ENCODE measurements at places on chromosomes 1 and 21. TPM values are rescaled to one million over a fixed set of nuclear protein-coding genes. Genes with fewer than 3 reads are reported as not detected.

DNA sequence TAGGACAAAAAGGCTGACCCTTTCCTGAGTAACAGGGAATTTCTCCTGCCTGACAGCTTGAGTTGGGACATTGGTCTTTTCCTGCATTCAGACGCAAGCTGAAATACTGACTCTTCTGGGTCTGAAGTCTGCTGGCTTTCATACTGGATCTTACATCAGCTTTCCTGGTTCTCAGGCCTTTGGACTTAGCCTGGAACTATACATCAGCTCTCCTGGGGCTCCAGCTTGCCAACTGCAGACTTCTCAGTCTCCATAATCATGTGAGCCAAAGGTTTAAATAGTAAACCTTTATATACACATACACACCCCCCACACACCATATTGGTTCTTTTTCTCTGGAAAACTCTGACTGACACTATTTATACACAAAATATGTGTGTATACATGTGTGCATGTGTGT is 59.0 kb upstream of the KCND3 start:
- no peak overlapping the region for H3K27ac ChIP-seq
- no peak for DNase-seq
- H3K4me1 ChIP-seq, result no peaks in the 10 kb centered on the region

DNA sequence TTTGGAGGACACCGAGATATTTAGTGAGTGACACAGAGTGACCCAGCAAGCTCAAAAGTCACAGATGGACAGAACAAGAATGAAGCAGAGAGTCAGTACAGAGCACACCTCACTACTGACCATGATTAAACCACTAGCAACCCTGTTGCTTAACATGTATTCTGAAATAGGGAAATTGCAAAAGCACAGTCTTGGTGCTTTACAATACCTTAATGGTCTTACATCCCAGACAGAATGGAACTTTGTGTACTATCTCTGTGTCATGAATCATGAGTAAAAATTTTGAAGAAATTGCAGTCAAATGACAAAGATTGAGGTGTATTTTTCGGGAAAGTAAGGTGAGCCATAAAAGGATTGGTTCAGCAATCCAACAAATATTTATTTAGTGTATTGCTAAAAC is 2.7 kb upstream of the SAMSN1 start:
- H3K27me3 ChIP-seq, result no peaks in the 10 kb centered on the region
- peaks cover 43% of the 10 kb centered on the region for H3K4me1 ChIP-seq
- no peak overlapping the region for H3K4me3 ChIP-seq
- H3K36me3 ChIP-seq, result peaks cover 8% of the 10 kb centered on the region

DNA sequence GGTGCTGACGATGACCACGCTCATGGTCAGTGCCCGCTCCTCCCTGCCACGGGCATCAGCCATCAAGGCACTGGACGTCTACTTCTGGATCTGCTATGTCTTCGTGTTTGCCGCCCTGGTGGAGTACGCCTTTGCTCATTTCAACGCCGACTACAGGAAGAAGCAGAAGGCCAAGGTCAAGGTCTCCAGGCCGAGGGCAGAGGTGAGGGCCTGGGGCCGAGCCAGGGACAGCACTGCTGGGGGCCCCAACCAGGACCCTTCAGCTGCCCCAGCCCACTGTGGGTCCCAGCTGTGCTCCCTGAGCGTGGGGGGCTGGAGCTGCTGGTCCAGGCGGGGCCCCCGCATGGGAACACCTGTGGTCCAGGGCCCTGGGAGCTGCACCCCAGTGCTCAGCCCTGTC is 10.4 kb downstream of the GABRD start:
- H3K27me3 ChIP-seq, result peaks cover 8% of the 10 kb centered on the region
- H3K4me1 ChIP-seq, result peaks cover 8% of the 10 kb centered on the region
- DNase-seq, result no peak
- H3K27ac ChIP-seq, result no peak overlapping the region

- no peaks in the 10 kb centered on the region for H3K4me1 ChIP-seq
- H3K27ac ChIP-seq, result no peak overlapping the region
- DNase-seq, result no peak
- peaks cover 38% of the 10 kb centered on the region for H3K36me3 ChIP-seq
These were observed 29.9 kb upstream of the EPHA8 start for GRCh38 chr1:22533244-22533895.

DNA sequence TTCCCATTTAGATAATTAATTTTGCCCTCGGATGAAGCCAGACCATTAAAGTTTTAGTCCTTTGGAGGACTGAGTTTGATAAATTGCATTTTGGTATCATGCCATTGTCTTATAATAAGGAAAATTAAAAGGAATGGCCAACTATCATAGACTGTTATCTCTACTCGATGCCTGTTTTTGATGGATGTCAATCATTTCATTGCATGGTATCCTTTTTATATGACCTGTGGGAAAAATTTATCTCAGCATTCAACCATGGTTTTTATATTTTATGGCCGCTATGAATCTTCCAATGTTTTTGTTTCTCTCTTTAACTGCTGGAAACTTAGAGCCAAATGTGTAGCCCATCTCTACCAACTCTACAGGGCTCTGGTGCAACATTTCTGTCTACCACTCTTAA is 9.9 kb upstream of the CCT8 start:
- H3K4me3 ChIP-seq, result no peak overlapping the region
- H3K4me1 ChIP-seq, result peaks cover 31% of the 10 kb centered on the region
- DNase-seq, result no peak
- no peak overlapping the region for H3K27ac ChIP-seq
- H3K36me3 ChIP-seq, result peaks cover 15% of the 10 kb centered on the region

GRCh38 chr1:234781241-234782065 is 171.5 kb upstream of the IRF2BP2 start:
- no peaks in the 10 kb centered on the region for H3K36me3 ChIP-seq
- no peaks in the 10 kb centered on the region for H3K4me1 ChIP-seq
- no peak for DNase-seq
- H3K27me3 ChIP-seq, result no peaks in the 10 kb centered on the region
- no peak overlapping the region for H3K27ac ChIP-seq

DNA sequence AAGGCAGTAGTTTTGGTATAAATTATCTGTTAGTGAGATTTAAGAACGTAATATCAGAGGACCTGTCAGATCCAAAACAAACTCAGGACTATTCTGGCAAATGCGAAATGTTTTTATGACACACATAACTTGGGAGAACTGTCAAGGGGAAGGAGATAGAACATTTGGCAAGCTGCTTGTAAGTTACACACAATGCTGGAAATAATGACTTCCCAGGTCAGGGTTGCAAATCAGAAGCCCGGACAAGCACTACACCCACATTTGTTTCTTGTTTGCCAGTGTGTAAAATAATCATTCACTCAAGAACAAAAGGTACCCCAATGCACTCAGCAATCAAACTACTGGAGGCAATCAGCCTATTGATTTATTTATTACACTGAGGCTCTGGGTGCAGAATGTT is 354.7 kb downstream of the KCNH1 start:
- peaks cover 2% of the 10 kb centered on the region for H3K27me3 ChIP-seq
- H3K27ac ChIP-seq, result no peak overlapping the region
- H3K36me3 ChIP-seq, result no peaks in the 10 kb centered on the region
- H3K4me3 ChIP-seq, result no peak overlapping the region

MTARC1 gene
- 2.2 TPM for total RNA-seq

ATPAF1 gene
- total RNA-seq, result 24.5 TPM

HSD3B2 gene
- total RNA-seq, result not detected

KCNH1 gene
- not detected for total RNA-seq

Measured in activated B cell treated with CpG ODN at 0.5 μM for 24 hours (primary cell).